ENCODE measurements at places on chromosomes 2 and 18. TPM values are rescaled to one million over a fixed set of nuclear protein-coding genes. Genes with fewer than 3 reads are reported as not detected.

- no peak overlapping the region for H3K27ac ChIP-seq
- H3K36me3 ChIP-seq, result no peaks in the 10 kb centered on the region
- peaks cover 6% of the 10 kb centered on the region for H3K27me3 ChIP-seq
- H3K4me1 ChIP-seq, result no peaks in the 10 kb centered on the region
Observed at GRCh38 chr2:221267773-221268425, 304.2 kb downstream of the EPHA4 start.

DNA sequence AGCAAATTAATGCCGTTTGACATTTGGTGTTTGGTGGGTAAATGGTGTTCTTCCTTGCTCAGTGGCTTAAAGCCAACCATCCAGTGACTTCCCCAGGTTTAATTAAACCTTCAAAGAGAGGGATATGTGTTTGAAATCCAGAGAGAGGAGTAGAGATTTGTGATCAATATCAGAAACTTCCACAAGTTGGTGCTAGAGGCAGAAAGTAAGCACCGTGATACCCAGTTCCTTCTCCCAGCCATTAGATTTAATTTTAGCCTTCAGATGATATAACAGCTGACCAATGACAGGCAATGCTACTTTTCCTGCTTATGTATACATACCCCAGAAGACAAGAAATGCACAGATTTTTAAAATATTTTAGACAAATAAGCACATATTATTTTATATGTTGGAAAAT lies 398.5 kb downstream of the CDH2 start:
- no peak for DNase-seq
- no peaks in the 10 kb centered on the region for H3K4me1 ChIP-seq
- H3K36me3 ChIP-seq, result no peaks in the 10 kb centered on the region
- no peak overlapping the region for H3K27ac ChIP-seq

DNA sequence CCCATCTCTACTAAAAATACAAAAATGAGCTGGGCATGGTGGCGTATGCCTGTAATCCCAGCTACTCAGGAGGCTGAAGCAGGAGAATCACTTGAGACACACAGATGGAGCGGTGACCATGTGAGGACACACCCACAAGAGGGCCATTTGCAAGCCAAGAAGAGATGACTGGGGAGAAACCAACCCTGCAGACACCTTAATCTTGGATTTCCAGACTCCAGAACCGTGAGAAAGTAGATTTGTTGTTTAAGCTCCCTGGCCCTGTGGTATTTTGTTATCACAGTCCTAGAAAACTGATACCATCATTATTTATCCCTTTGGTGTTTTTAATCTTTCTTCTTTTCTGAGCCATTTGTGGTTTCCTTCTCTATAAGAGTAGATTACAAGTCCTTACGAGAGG lies 88.6 kb upstream of the ID2 start:
- no peak for DNase-seq
- H3K27ac ChIP-seq, result no peak overlapping the region
- H3K36me3 ChIP-seq, result no peaks in the 10 kb centered on the region

DNA sequence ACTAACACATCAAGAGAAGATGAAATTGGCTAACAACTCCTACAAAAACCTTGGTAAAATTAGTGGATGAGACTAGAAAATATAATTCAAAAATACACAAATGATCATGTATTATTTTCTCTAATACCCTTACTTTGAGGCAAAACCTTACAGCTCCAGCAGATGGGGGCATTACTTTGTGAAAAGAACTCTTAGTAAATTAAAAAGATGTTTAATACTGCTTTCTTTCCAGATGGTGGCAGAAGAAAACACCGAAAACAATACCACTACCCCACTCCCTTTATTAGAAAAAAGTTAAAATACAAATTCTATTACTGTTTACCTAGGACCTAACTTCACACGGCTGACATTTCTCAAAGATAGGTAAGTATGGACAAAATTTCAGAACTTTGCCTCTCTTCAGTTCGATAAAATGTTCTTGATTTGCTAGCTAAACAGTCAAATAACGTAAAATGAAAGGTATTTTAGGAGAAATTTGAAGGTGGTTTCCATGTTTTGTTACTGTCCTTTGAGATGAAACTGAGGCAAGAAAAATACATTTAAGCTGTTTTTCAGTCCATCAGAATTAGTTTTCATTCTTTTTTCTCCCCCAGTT lies 30.6 kb downstream of the ORC4 start:
- peak; percentile 44 for DNase-seq
- H3K27ac ChIP-seq, result no peak overlapping the region
- no peak overlapping the region for H3K4me3 ChIP-seq
- peaks cover 32% of the 10 kb centered on the region for H3K4me1 ChIP-seq

GRCh38 chr18:47969816-47970215 lies 39.4 kb upstream of the SMAD2 start:
- H3K4me1 ChIP-seq, result peaks cover 8% of the 10 kb centered on the region
- H3K27ac ChIP-seq, result no peak overlapping the region
- H3K27me3 ChIP-seq, result peaks cover 4% of the 10 kb centered on the region
- DNase-seq, result no peak

- H3K27me3 ChIP-seq, result peaks cover 2% of the 10 kb centered on the region
- H3K36me3 ChIP-seq, result no peaks in the 10 kb centered on the region
- no peak overlapping the region for H3K27ac ChIP-seq
- H3K4me1 ChIP-seq, result no peaks in the 10 kb centered on the region
Observed at GRCh38 chr2:71948781-71949536, 198.7 kb downstream of the CYP26B1 start.

DNA sequence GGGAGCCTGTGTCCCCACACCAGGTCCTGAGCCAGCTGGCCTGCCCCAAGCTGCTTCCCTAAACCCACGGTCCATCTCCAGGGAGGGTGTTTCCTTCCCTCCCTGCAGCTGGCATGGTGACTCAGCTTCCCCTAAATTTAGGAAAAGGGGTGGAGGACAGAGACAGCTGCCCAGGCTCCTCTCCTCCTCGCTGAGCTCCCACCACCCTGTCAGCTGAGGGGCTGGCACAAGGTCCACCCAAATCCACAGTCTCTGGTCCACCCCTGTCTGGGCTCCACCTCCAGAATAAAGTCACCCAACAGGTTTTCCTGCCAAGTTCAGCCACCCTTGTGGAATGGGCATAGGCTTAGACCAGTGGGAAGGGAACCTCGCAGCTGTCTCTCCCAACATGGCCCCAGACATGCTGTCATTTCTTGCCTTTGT lies 156.5 kb downstream of the TNS1 start:
- H3K27me3 ChIP-seq, result peaks cover 6% of the 10 kb centered on the region
- H3K4me1 ChIP-seq, result no peaks in the 10 kb centered on the region
- no peak for DNase-seq

GRCh38 chr18:75874401-75875089 lies 447.0 kb upstream of the SMIM21 start:
- no peaks in the 10 kb centered on the region for H3K27me3 ChIP-seq
- H3K4me3 ChIP-seq, result no peak overlapping the region
- DNase-seq, result no peak
- H3K27ac ChIP-seq, result no peak overlapping the region
- no peaks in the 10 kb centered on the region for H3K36me3 ChIP-seq
- no peaks in the 10 kb centered on the region for H3K4me1 ChIP-seq

- H3K27me3 ChIP-seq, result no peaks in the 10 kb centered on the region
- no peak overlapping the region for H3K27ac ChIP-seq
- no peak for DNase-seq
- H3K4me3 ChIP-seq, result no peak overlapping the region
Observed at GRCh38 chr2:154758871-154759270, 60.4 kb downstream of the KCNJ3 start.

The ZNF804A gene
- 0.03 TPM for polyA plus RNA-seq

The MREG gene
- 1.1 TPM for polyA plus RNA-seq

The PUS10 gene
- 3.8 TPM for polyA plus RNA-seq

The SOCS6 gene
- polyA plus RNA-seq, result not detected

The EIF5B gene
- 14.3 TPM for polyA plus RNA-seq
